Adipocyte (in vitro differentiated cells): ENCODE measurements at places on chromosomes 2 and 18.
A peak's percentile ranks its signal among the peaks of the same experiment; 100 is the strongest.

DNA sequence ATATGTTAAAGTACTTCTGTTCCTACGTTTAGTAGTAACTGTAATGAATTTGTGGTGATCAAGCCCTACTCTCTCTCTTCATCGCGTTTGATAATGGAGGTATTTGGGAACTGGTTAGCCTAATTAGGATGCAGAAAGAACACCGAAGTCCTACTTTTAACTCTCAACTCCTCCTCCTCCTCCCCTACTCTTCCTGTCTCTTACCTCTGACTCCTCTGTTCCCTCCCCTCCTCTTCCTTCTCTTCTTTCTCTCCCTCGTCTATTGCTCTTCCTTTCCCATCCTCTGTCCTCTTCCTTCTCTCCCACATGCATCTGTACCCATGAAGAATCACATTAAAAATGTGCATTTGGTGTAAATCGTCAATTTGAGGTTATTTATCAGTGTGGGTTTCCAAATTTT, 57.8 kb downstream of the RMDN2 start:
- DNase-seq = no peak

DNA sequence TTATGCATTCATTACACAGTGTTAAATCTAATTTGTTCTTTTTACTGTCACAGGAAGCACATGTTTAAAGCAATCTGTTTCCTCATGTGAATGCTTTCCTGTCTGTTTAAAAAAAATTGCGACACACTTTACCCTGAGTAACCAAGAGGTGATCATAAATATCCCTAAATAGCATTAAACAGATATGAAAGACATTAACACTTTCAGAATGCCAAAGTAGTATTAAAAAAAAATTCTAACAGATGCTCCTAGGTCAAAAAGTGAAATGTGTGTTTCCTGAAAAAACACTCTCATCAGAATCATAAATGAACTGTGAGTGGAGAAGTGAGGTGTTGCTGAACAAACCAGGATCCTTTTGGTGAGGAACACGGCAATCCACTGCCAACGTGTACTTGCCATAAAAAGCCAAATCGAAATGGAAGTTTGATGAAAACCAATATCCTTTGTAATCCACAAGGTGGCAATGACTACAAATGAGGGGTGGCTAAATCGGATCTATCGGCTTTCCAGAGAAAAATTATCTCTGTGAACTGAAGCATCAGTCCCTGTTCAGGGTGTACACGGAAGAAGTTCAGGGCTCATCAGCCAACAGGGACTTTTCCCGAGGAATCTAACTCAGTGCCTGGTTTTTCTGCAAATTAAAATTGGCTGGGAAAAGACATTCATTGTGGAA, 248.9 kb downstream of the TCF4 start:
- peak; percentile 5 for DNase-seq

DNA sequence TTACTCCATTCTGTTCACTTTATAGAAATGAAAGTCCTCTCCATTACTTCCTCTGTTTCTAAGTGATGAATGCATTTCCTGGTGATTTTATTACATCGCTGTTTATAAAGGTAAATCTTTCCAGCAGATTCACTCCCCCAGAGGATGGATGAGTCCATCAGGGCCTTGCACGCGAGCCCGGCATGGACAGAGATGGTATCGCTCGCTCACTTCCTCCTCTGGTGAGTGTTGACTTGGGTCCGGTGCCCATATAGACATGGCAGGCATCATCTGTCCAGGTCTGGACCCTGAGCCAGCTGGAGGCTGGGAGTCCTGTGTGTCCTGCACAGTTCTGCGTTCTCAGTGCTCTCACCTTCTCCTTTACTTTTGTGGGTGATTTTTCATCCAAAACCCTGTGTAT, 733.6 kb upstream of the SALL3 start:
- no peak for DNase-seq

DNA sequence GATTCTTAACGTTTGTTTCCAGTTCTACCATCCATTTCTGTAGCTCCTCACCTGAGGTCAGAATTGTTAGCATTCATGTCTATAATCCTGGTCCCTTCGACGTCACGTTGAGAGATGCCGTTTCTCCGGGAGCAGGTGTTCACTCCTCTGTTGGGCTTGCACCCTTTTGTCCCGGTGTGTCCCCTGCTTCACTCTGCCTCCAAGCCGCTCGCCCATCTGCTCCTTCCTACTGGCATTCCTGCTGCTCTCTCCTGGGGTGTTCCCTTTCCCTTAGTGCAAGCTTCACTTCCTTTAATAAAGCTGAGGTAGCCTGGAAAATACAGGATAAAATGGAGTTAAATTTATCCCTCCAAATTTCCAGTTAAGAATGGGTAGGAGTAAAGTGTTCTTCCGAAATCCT, 61.9 kb upstream of the CABYR start:
- no peak for DNase-seq

GRCh38 chr2:130864830-130865800, 28.4 kb downstream of the ARHGEF4 start:
- peak; percentile 76 for DNase-seq

DNA sequence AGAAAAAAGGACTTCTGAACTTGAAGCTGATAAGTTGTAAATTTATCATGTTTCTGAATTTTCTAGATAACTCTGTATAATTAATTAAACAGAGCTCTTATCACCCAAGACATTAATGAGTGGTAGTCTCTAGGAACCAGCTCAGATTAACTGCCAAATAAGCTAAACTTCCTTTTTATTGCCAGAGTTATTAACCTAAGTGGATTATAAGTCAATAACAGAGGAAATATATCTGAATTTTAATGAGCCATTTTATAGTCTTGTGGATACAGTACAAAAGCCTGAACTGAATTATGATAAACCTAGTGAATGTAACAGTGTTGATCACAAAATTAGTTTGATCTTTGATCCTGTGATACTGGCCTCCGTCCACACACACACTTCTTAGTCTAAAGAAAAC, 111.5 kb downstream of the COMMD1 start:
- DNase-seq = no peak

DNA sequence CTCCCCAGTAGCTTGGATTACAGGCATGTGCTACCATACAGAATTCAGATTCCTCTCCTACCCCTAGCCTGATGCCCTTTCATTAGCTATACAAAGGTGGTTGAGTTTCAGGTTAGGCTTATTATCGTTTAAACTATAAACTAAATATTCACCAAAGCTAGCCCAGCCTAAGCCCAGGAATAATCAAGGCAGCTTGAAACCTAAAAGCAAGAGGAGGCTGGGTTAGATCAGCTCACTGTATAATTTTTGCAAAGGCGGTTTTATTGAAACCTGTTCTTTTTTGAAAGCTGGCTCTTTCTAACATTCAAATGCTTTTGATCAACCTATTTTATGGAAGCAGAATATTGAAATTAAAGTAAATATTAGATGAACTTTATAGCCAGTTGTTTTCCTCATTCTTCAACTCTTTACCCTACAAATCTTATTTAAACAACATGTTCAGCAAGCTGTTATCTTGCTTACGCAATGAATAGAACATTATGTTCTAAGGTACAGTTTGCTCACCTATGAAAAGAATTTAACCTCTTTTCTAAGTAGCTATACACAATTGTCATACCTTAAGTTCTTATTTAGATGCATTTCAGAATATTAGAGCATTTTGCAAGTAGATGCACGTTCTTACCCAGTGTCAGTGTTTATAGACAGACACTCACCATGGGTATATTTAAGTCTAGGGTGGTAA, 241.6 kb downstream of the NEDD4L start:
- DNase-seq = no peak

DNA sequence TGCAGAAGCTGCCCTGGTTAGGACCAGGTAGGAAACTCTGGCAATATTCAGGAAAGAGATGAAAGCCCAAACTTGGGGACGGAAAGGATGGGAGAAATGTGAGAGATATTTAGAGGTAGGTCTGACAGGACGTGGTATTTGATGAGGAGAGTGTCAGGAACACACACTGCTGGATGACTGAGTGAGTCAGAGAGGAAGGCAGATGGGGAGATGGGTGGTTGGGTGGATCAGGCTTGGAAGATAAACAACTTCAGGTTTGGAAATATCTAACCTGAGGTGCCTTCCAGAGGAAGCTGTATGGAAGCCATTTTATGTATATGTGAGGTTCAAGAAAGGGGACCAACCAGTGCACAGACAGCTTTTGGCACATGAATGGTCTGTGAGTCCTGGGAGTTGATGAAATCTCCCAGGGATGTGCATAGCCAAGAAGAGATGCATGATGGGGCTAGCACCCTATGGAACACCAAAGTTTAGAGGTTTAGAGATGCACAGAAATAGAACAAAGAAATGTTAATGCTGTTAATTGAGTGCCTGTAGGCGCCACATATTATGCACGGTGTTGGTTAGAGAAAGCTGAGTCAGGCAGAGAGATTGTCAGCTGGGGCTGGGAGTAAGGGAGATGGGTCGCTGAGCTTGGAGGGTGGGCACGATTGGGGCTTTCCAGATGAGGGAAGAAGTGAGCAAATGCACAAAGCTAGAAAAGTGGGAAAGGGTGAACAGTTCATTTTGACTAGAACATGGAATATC, 101.0 kb downstream of the VIT start:
- DNase-seq = no peak

DNA sequence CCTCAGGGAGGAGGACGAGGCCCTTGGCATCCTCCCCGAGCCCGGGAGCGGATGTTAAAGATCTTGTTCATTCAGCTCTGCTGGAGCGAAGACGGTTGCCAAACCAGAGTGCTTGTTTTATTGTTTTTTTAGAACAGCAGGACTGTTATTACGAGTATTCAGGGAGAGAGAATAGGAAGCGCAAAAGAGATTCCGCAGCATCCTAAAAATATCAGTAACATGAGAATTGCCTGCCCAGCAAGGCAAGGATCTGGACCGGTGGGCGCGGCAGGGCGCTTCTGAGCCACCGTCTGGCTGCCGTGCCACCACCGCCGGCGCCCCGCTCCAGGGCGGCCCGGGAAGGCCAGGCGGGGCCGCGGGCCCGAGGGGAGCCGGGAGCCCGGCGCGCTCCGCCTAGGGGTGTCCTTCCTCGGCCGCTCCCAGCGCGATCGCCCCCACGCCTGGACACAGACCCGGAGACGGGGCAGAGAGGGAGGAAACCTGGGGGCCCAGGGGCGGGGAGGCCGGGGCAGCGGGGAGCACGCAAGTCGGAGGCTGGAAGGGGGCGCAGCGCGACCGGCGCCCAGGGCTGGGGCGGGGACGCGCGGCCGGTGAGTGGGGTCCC, 843 bp downstream of the CYS1 start:
- DNase-seq = peak; percentile 80

- no peak for DNase-seq
Measured at GRCh38 chr2:121723316-121723715, 13.4 kb downstream of the NIFK start.

GRCh38 chr2:53512071-53512826, 255.4 kb upstream of the CHAC2 start:
- peak; percentile 75 for DNase-seq

- no peak for DNase-seq
Measured at GRCh38 chr2:62527478-62528210, 21.6 kb upstream of the TMEM17 start.

DNA sequence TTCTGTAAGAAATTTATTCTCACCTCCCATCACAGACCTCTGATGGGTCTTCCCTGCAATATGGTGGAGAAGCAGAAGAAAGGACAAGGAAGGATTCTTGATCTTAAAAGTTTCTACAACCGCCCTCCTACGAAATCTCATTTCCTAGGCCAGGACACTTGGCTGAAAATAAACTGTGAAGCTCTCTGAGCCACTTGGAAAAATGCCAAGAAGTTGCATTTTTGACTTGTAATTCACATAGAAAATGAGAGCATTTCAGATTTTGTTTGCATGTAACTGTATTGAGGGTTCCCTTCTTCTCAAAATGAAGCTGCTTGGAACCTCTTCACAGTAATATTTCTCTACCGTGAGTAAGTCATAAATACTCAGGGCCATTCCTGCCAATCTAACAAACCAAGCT, 458.3 kb upstream of the SLC14A2 start:
- DNase-seq = peak; percentile 49

- DNase-seq = no peak
Measured at GRCh38 chr2:189437926-189438325, 3.3 kb upstream of the WDR75 start.

DNA sequence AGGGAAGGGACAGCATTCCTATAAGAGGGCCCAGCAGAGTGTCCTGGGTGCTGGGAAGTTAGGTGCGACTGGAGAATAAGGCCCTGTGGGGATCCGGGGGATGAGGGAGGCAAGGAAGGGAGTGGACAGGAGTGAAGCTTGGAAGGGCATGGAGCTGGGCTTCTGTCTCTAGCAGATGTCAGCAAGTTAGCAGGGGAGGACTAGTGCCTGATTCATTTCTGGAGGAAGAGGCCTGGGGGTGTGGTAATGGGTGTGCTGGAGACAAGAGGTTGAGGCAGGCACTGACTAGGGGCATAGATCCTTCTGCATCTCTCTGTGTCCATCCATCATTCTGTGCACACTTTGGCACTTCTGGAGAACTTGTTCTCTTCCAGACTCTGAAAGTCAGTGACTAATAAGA, 134.7 kb downstream of the ACOXL start:
- DNase-seq = no peak

- DNase-seq = peak; percentile 39
Measured at GRCh38 chr2:164145093-164145987, 409.5 kb upstream of the FIGN start.

- DNase-seq = no peak
Measured at GRCh38 chr2:65557616-65558573, 125.5 kb upstream of the SPRED2 start.

DNA sequence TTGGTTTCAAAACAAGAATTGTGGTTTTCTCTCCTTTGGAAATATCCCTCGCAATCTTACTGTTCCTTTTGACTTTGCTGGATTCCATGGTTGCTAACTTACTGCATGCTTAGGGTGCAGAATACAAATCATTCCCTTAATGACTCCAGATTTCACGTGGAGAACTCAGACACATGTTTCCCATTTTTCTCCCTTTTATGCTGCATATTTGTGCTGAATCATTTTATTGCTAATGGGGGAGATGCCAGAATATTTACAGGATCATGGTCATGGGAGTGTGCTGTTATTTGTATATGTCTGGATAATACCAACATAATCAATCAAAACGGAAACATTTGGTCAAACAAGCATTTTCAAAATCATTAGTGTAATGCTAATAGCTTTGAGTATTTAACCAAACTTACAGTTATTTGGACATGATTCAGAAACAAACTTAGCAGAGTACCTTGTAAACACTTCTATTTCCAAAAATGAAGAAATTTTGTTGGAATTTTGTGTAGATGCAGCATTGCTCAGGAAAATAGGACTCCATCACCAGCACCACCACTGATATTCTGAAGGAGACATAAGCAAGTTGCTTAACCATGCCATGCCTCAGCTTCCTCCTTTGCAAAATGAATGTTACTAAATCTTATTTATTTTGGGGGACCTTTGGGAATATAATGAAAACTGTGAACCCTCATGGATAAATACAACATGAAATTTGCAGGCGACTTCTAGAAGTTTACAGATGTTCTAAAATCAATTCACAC, 122.5 kb upstream of the RND3 start:
- peak; percentile 72 for DNase-seq

- DNase-seq = peak; percentile 7
Measured at GRCh38 chr2:229335877-229336346, 64.8 kb upstream of the PID1 start.
